ENCODE measurements at places on chromosomes 2 and 18. TPM values are rescaled to one million over a fixed set of nuclear protein-coding genes. Genes with fewer than 3 reads are reported as not detected.

Gene ZNG1B
- total RNA-seq, result 29.1 TPM

Gene ASPRV1
- total RNA-seq, result 2.5 TPM

Gene LINC00305
- total RNA-seq, result not detected

Gene MC5R
- not detected for total RNA-seq

Gene ALPG
- total RNA-seq, result 2.4 TPM

Gene TIGD1
- total RNA-seq, result 12.3 TPM

Gene ARL6IP6
- 26.4 TPM for total RNA-seq

Gene IL1R1
- total RNA-seq, result 0.17 TPM

Gene SP100
- total RNA-seq, result not detected

Gene CHN1
- total RNA-seq, result 212 TPM

Gene ELMOD3
- total RNA-seq, result 18.0 TPM

Gene LYPD6B
- 0.69 TPM for total RNA-seq

Gene UCN
- 1.9 TPM for total RNA-seq

Gene ATOH8
- 9.0 TPM for total RNA-seq

GRCh38 chr2:75462721-75463120 lies 98.0 kb downstream of the EVA1A start:
- no peaks in the 10 kb centered on the region for H3K36me3 ChIP-seq
- DNase-seq, result no peak
- H3K27ac ChIP-seq, result no peak overlapping the region
- no peak overlapping the region for H3K4me3 ChIP-seq

DNA sequence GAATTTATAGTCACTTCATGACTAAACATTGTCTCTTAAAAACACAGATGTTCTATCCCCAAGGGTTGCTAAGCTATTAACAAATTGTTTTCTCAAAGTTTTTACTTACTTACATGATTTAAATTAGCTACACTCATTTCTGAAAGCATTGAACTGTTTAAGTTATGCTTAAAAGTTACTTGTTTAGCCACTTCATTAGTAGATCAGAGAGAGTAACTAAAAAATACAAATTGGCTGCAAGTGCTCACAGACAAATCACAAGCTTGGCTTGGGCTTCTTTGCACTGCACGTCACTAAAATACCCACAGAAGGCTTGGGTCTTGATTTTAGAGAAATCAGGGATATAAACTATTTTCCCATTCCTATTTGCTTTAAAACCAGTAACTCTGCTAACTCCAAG lies 114.1 kb upstream of the SMAD7 start:
- no peak for DNase-seq
- peaks cover 6% of the 10 kb centered on the region for H3K4me1 ChIP-seq
- peaks cover 10% of the 10 kb centered on the region for H3K27me3 ChIP-seq
- no peaks in the 10 kb centered on the region for H3K36me3 ChIP-seq
- H3K4me3 ChIP-seq, result no peak overlapping the region

DNA sequence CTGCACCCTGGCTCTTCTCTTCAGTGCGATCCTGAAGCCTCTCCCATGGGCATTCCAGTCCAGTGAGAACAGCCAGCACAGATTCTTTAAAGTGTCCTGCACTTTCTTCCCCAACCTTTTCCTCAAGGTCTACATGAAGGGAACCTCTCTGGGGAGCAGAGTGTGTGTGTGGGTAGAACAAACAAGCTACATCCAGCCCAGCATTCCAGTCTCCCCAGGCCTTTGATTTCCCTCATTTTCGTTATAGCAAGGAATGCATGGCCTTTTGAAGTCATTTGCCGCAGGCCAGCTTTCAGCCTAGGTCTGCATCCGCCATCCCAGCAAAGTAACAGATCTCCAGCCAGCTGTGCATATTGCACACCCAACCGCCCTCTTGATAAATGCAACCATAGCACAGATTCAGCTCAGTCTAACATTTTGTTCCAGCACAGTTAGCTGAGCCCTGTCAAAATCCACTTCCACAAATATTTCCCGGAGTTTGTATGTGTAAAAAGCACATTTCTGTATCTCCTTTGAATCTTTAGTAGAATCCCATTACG lies 44.6 kb downstream of the CD8B2 start:
- no peak overlapping the region for H3K27ac ChIP-seq
- H3K4me3 ChIP-seq, result no peak overlapping the region
- peaks cover 2% of the 10 kb centered on the region for H3K27me3 ChIP-seq
- no peaks in the 10 kb centered on the region for H3K36me3 ChIP-seq
- DNase-seq, result no peak
- H3K4me1 ChIP-seq, result peaks cover 10% of the 10 kb centered on the region

- DNase-seq, result no peak
- H3K4me1 ChIP-seq, result peaks cover 13% of the 10 kb centered on the region
- peaks cover 3% of the 10 kb centered on the region for H3K27me3 ChIP-seq
- H3K4me3 ChIP-seq, result no peak overlapping the region
Measured at GRCh38 chr2:9678544-9678943, 47.7 kb upstream of the YWHAQ start.

- H3K36me3 ChIP-seq, result peaks cover 5% of the 10 kb centered on the region
- H3K27ac ChIP-seq, result no peak overlapping the region
- H3K4me1 ChIP-seq, result peaks cover 23% of the 10 kb centered on the region
- H3K27me3 ChIP-seq, result no peaks in the 10 kb centered on the region
- no peak for DNase-seq
Measured at GRCh38 chr18:55266981-55267380, 307.7 kb upstream of the CCDC68 start.

GRCh38 chr2:191274413-191274815 lies 29.2 kb downstream of the MYO1B start:
- H3K36me3 ChIP-seq, result no peaks in the 10 kb centered on the region
- DNase-seq, result no peak
- H3K27me3 ChIP-seq, result peaks cover 4% of the 10 kb centered on the region
- H3K27ac ChIP-seq, result no peak overlapping the region
- H3K4me3 ChIP-seq, result no peak overlapping the region

GRCh38 chr2:14634182-14634488 lies 1.6 kb downstream of the LRATD1 start:
- peaks cover 11% of the 10 kb centered on the region for H3K27me3 ChIP-seq
- H3K4me3 ChIP-seq, result peak overlapping the region; percentile 98

GRCh38 chr2:183269956-183270355 lies 145.7 kb downstream of the NUP35 start:
- H3K27me3 ChIP-seq, result no peaks in the 10 kb centered on the region
- no peaks in the 10 kb centered on the region for H3K4me1 ChIP-seq
- no peaks in the 10 kb centered on the region for H3K36me3 ChIP-seq

- no peak overlapping the region for H3K4me3 ChIP-seq
- H3K27me3 ChIP-seq, result peaks cover 6% of the 10 kb centered on the region
- no peak overlapping the region for H3K27ac ChIP-seq
- no peak for DNase-seq
- peaks cover 2% of the 10 kb centered on the region for H3K4me1 ChIP-seq
Measured at GRCh38 chr2:10048501-10049171, 5.3 kb downstream of the KLF11 start.

DNA sequence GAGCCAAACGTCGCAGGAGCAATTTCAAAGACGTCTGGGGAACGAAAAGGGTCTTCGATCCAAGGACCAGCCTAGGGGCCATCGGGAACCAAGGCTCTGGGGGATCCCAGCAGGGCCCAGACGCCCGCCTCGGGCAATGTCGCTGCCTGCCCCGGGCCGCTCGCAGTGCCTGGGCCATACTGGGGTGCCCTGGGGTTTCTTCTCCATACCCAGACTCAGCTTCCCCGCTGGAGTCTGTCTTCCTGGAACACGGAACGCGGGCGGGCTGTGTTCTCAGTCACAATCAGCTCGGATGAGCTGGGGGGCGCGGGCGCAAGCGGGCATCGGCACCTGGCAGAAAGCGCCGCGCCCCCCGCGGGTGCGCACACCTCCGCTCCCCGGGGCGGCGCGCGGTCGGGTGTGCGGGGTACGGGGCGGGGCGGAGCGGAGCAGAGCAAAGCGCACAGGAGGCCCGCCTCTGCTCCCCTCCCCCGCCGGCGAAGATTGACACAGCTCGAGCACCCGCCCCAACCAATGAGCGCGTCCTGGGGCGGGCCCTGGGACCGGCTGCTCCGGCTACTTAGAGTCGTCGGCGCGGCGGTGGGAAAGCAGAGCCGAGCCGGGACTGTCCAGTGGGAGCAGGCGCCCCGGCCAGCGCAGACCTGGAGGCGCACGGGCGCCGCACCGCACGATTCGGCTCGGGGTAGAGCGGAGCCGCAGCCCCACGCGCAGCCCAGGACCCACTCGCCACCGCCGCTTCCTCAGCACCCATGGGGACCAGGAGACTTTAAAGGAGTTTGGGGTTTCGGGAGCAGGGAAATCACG lies at the start of gene LRATD1:
Gene LRATD1 (plus strand): TSS at position 585 of the 804 bp plus-strand sequence. CDS start 1,263 bp downstream, outside the sequence.
- DNase-seq, result peak; percentile 95
- H3K27ac ChIP-seq, result peak within 1 kb of the TSS; percentile 75

GRCh38 chr2:200616656-200617055 lies 30.8 kb downstream of the AOX1 start:
- no peaks in the 10 kb centered on the region for H3K4me1 ChIP-seq
- no peak overlapping the region for H3K4me3 ChIP-seq
- DNase-seq, result no peak
- H3K36me3 ChIP-seq, result no peaks in the 10 kb centered on the region

- H3K27me3 ChIP-seq, result peaks cover 1% of the 10 kb centered on the region
- peaks cover 8% of the 10 kb centered on the region for H3K4me1 ChIP-seq
- H3K27ac ChIP-seq, result no peak overlapping the region
- no peak for DNase-seq
- H3K36me3 ChIP-seq, result no peaks in the 10 kb centered on the region
- no peak overlapping the region for H3K4me3 ChIP-seq
Measured at GRCh38 chr2:156539086-156539860, 103.1 kb downstream of the GPD2 start.

DNA sequence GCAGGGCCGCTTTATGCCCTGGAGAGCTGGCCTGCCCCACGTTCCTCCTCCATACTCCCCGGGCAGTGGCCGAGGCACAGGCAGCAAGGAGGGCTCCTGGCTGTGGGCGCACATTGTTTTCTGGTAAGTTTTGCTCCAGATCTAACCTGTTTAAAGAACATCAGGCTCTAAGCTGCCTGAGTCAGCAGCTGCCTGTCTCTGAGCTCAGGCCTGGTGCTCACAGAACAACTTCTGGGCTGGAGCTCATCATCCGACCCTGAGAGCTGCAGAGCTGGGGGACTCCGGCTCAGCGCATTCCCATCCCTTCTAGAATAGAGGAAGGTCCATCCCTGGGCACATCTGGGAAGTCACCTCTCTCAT lies 54.5 kb upstream of the PXDN start:
- H3K27ac ChIP-seq, result no peak overlapping the region
- no peak for DNase-seq
- no peaks in the 10 kb centered on the region for H3K36me3 ChIP-seq
- H3K27me3 ChIP-seq, result peaks cover 7% of the 10 kb centered on the region
- peaks cover 17% of the 10 kb centered on the region for H3K4me1 ChIP-seq
- H3K4me3 ChIP-seq, result no peak overlapping the region

- no peaks in the 10 kb centered on the region for H3K36me3 ChIP-seq
- DNase-seq, result peak; percentile 40
- H3K27me3 ChIP-seq, result peaks cover 2% of the 10 kb centered on the region
- peaks cover 7% of the 10 kb centered on the region for H3K4me1 ChIP-seq
- H3K4me3 ChIP-seq, result no peak overlapping the region
Measured at GRCh38 chr18:52348209-52348608, 8.2 kb downstream of the DCC start.

DNA sequence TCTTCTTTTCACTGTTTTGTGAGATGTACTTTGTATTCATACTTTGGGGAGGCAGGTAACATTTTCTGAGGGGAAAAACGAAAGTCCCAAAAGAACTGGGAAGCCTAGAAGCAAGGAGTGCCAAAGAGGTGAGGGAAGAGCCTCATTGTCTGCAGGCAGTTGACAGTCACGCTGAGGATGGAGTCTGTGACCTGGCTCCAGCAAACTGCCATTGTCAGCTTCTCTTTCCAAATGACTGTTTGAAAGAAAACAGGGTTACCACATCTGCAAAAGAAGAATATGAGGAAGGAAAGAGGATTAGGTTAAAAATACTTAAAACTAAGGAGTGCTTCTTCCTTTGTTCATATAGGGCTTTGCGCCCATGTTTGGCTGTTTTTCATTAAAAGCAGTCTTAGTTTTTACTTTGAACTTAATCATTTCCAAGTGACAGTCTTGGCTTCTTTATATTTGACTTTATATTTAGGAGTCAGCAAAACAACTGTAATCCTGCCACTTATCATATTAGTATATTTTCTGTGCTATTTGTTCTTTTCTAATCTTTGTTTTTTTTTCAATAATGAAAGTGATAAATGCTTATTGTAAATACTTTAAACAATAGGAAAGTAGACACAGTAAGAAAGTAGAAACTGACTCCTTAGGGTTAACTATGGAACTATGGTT lies 35.0 kb downstream of the CERS6 start:
- no peak for DNase-seq
- H3K36me3 ChIP-seq, result no peaks in the 10 kb centered on the region
- peaks cover 29% of the 10 kb centered on the region for H3K4me1 ChIP-seq
- H3K4me3 ChIP-seq, result no peak overlapping the region

- H3K27me3 ChIP-seq, result no peaks in the 10 kb centered on the region
- no peaks in the 10 kb centered on the region for H3K4me1 ChIP-seq
- no peak for DNase-seq
- H3K4me3 ChIP-seq, result no peak overlapping the region
Measured at GRCh38 chr2:37379881-37380296, 35.5 kb downstream of the QPCT start.

- H3K4me3 ChIP-seq, result no peak overlapping the region
- no peaks in the 10 kb centered on the region for H3K36me3 ChIP-seq
- no peaks in the 10 kb centered on the region for H3K27me3 ChIP-seq
- H3K4me1 ChIP-seq, result no peaks in the 10 kb centered on the region
- DNase-seq, result no peak
Measured at GRCh38 chr2:113734185-113734584, 22.3 kb downstream of the SLC35F5 start.

- H3K4me3 ChIP-seq, result no peak overlapping the region
- no peaks in the 10 kb centered on the region for H3K36me3 ChIP-seq
- no peak for DNase-seq
- no peaks in the 10 kb centered on the region for H3K27me3 ChIP-seq
- H3K4me1 ChIP-seq, result no peaks in the 10 kb centered on the region
- H3K27ac ChIP-seq, result no peak overlapping the region
Measured at GRCh38 chr18:23101861-23102432, 33.3 kb upstream of the CABLES1 start.

GRCh38 chr18:48546396-48546795 lies 7.6 kb downstream of the CTIF start:
- H3K4me3 ChIP-seq, result peak overlapping the region; percentile 67
- H3K27ac ChIP-seq, result peak overlapping the region; percentile 90
- peaks cover 14% of the 10 kb centered on the region for H3K27me3 ChIP-seq
- no peak for DNase-seq
- peaks cover 73% of the 10 kb centered on the region for H3K4me1 ChIP-seq
- peaks cover 10% of the 10 kb centered on the region for H3K36me3 ChIP-seq

DNA sequence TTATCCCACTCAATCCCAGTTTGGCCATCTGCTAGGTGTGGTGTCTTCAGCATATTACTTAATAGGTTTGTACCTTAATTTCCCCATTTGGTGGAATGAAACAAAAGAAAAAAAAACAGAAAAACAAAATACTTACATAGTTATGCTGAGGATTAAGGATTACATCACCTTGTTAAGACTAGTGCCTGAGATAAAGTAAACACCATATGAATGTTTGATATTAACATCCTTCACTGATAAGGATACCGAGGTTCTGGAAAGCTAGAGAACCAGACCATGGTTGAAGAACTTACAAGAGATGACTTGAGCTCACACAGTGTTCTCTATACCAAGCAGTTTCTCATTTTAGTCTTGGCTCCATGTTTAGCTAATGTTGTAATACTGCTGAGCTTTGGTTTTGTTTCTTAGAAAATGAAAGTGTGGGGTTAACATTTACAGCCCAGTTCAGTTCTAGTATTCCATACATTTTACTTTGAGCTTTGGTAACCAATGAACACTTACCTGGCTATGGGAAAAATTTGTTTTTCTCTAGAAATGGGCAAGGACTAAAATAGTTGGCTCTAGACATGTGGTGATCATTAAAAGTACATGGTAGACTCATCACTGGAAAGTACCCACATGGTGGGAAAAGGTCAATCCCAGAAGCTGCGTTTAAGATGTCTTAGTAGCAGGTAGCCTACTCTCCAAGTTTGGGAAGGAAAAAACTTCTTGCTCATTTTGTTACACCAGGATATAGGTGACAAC lies 5.8 kb upstream of the GPD2 start:
- no peak for DNase-seq
- H3K27me3 ChIP-seq, result peaks cover 2% of the 10 kb centered on the region
- no peaks in the 10 kb centered on the region for H3K36me3 ChIP-seq
- H3K4me3 ChIP-seq, result no peak overlapping the region
- no peak overlapping the region for H3K27ac ChIP-seq
